ENCODE measurements at places on chromosomes 4 and X.

DNA sequence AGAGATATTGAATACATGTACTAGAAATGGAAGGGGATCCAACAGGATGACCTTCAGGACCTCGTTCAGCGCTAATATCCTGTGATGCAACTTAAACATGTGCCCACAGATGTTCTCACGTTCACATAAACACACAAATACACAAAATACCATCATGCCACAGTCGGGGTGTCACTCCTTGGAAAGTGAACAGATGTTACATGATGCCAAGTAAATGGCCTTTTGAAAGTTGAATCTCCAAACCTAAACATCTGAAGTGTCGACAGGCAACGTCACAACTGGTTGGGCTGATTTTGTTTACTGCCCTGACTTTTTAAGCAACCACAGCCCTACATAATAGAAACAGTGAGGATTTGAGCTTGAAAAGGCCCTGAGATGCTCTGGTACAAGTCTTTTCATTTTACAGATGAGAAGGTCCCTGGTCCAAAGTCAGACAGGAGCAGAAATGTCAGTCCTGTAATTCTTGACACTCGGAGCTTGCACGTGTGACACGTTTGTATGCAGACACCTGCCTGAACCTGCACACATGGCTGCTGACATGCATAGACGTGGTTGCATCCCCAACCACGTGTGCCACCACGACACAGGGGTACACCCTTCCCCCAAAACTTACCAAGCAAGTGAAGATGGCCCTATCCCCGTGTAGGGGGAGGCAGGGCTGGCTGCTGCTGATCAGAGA, 23.5 kb upstream of the BCORL1 start:
- no peak for DNase-seq

- no peak for DNase-seq
These were observed 323.3 kb downstream of the DCTD start for GRCh38 chr4:182593864-182594263.

DNA sequence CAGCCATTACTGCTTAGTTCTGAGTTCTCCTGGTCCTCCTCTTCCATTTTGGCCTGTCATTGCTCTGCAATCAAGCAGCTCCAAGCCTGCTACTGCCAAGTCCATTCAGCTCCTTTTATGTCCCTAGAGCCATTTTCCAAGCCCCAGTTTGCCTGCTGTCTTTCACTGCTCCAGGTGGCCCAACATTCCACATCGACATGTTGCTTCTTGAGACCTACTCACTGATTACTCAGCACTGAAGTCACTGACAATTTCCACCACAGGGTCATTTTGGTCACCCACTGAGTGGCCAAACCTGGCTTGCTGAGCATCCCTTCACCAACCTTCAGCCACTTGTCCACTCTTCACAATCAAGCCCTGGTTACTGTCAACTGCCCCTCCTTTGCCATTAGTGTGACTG, 27.2 kb downstream of the LRIT3 start:
- DNase-seq: no peak

GRCh38 chrX:30349946-30350345, 40.8 kb upstream of the NR0B1 start:
- DNase-seq: no peak

DNA sequence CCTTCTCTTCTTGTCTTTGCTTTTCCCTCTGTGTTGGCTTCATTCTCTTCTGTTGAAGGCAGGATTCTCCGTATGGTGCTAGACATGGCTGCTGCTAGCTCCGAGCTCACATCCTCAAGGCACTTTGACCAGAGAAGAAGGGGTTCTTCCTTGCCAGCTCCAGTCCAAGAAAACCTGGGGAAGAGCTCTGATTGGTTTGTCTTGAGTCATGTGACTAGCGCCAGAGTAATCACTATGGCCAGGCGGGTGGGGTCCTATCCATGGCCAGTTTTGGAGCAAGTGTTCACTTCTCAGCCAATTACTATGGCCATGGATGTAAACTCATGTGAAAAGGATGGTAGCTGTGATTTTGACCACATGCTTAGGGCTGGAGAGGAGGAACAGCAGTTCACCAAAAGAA, 74.2 kb downstream of the CT47B1 start:
- no peak for DNase-seq

DNA sequence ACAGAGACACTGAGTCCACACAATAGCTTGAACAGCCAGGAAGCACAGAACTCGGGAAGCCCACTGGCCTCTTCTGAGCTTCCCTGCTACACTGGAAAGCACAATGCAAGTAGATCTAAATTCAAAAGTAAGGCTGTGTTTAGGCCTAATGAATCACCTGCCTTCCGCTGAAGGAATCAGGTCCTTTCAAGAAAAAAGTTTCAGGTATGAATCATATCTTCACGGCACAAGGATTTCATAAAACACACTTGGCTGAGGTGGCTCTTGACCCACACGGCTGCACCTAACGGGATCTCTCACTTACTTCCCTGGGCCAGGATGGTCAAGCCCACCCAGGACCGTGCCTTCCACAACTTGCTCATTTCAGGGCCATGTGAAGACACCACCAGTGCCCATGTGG, 59.3 kb downstream of the IRF2 start:
- DNase-seq: no peak

- DNase-seq: no peak
These were observed 136.2 kb downstream of the SHROOM3 start for GRCh38 chr4:76571274-76571673.

DNA sequence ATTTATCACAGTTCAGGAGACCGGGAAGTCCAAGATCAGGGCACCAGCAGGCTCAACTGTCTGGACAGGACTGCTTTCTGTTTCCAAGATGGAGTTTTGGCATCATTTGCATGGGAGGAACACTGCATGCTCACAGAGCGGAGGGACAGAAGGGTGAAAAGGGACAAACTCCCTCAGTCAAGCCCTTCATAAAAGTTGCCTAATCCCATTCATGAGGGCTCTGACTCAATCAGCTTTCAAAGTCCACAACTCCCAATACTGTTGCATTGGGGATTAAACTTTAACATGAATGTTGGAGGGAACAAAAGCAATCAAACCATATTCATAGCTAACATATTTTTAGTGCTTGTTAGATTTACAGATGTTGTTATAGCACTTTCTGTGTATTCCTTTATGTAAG, 158.9 kb upstream of the MAD2L1 start:
- DNase-seq: no peak

DNA sequence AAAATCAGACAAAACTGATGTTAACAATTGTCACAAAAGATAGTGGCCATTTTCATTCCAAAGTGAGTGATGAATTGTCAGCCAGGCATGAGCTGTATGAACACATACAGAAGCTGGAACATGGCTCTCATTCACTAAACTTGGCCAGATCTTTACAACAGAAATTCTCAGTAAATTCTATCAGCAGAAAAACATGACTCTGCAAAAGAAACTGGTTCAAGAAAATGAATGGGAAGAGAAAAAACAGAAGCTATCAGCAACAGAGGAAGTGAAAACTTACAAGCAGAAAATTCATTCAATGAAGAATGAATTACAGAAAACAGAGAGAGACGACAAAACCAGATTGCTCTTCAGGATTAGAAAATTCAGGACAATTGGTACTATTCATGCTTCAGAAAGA, 249.6 kb downstream of the COL25A1 start:
- DNase-seq: no peak

- no peak for DNase-seq
These were observed 2284.8 kb downstream of the ARAP2 start for GRCh38 chr4:33959519-33959918.

GRCh38 chr4:6732441-6733357, 16.7 kb downstream of the BLOC1S4 start:
- DNase-seq: no peak

GRCh38 chrX:6460893-6461490, 73.9 kb downstream of the VCX3A start:
- no peak for DNase-seq

DNA sequence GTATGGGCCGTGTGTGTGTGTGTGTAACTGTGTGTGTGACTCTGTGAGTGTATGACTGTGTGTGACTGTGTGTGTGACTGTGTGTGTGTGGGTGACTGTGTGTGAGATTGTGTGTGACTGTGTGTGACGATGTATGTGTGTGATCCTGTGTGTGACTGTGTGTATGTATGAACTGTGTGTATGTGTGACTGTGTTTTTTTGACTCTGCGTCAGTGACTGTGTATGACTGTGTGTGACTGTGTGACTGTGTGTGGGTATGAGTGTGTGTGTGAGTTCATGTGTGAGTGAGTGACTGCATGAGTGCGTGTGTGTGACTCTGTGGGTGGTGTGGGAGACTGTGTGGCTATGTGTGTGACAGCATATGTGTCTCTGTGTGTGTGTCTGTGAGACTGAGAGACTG, 81.8 kb downstream of the ZNF718 start:
- no peak for DNase-seq

DNA sequence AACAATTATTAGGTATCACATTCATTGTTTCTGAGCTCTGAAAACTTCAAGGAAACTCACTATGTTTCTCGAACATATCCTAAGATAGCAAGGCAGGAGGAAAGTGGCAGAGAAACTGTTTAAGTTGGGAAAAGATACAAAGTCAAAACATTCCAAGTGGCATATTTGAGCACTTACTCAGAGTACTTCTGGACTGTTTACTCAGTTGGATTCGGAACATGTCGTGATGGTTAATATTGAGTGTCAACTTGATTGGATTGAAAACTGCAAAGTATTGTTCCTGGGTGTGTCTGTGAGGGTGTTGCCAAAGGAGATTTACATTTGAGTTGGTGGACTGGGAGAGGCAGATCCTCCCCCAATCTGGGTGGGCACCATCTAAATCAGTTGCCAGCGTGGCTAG, 298.3 kb downstream of the IL1RAPL2 start:
- no peak for DNase-seq

DNA sequence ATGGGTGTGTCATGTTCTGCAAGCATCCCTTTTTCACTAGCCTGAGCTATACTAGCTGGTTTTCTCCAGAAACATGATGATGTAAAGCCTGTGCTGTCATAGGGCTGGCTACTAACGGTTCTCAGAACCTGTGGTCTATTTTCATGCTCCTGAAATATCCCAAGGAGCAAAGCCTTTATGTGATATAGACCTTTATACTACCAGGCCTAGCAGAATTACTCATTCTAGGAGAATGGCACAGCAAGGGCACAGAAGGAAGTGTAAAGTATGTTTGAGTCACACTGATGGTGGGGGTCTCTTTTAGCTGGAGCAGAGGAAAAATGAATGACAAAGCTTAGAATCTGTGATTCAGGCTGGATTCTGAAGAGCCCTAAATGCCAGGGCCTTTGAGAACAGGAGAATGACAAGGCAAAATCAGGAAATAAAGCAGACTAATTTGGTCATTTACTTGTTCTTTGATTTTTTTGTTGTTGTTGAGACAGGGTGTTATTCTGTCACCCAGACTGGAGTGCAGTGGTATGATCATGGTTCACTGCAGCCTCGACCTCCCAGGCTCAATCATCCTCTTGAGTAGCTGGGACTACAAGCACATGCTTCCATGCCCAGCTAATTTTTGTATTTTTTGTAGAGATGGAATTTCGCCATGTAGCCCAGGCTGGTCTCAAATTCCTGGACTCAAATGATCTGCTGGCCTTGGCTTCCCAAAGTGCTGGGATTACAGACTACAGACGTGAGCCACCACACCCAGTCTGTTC, 11.8 kb downstream of the TCEAL1 start:
- no peak for DNase-seq

GRCh38 chr4:145230726-145231125, 50.3 kb upstream of the OTUD4 start:
- no peak for DNase-seq

DNA sequence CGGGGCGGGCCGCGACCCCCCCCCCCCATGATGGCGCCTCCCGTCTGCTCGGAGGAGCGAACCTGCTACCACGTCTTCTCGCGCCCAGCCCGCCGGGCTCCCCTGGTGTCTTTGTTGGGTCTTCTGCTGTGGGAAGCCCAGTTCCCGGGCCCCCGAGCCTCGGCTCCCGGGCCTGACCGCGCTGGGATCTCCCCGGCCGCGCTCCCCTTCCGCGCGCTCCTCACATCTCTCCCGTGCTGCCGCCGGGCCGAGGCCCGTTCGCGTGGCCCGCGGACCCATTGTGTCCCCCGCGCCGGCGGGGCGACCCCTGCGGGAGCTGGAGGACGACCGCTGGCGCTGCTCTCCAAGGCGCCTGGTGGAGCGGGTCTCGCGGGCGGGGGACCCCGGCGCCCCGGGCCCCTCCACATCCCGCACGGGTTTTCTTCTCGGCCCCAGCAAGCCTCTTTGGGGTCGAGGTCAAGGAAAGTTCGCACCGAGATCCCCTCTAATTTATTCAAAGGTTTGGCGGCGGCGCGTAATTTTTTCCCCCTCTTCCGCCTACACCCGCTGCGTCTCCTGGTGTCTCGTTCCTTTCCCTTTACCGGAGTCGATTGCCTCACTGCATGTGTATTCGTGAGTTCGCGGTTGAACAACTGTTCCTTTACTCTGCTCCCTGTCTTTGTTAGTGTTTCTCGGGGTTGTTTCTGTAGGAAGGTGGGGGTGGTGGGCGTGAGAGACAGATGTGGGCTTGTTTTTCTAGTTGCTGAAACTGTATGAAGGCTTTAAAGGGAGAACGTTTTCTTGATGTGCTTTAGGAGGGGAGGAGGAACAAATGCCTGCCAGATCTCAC, 770 bp downstream of the SMAD1 start:
- peak; percentile 11 for DNase-seq

DNA sequence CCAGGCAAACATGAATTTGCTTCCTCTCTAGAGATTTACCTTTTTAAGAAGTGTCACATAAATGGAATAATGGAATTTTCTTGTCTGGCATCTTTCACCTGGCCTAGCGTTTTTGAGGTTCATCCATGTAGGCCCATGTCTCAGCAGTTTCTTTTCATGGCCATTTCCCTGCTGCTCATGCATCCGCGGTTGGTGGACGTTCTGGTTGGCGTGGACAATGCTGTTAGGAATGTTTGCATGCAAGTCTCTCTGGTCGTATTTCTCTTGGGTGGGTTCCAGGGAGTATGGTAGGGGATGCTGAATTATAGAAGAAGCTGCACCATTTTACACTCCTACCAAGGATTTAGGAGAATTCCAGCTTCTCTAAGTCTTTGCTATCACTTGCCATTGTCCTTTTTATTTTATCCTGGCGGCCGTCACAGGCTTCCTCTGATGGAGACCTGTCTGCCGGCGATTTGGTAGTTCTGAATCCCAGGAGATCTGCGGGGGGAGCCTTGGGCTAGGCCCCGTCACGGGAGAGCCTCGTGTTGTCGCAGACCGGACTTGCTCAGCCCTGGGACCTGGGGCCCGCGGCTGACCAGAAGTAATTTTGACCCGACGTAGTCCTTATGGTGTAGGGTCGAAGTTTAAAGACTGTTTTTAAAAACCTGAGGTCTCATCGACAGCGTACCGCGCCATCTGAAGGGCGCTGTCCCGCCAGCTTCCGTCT, 56.9 kb upstream of the TADA2B start:
- DNase-seq: no peak

DNA sequence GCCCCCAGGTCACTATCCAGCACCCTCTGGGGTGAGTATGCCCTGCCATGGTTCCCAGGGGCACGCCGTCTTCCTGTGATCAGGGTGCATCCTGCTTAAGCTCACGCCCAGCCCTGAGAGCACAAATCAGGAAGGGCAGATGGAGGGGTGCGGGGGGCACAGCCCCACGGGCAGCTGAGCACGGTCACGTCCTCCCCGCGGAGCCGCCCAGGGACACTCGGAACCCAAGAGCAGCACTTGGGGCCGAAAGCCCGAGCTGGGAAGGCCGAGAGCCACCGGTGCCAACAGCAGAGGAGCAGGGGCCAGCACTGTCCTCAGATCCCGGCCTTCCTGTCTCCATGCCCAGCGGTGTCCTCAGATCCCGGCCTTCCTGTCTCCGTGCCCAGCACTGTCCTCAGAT, 21.5 kb downstream of the NELFA start:
- no peak for DNase-seq

- no peak for DNase-seq
These were observed 47.7 kb upstream of the AFAP1 start for GRCh38 chr4:7987148-7987989.

- no peak for DNase-seq
These were observed 9.6 kb downstream of the CC2D2A start for GRCh38 chr4:15479089-15479912.

GRCh38 chrX:16491461-16491860, 158.5 kb upstream of the S100G start:
- DNase-seq: no peak
